ENCODE measurements at places on chromosomes 12 and 14.

- DNase-seq = no peak
Measured at GRCh38 chr12:6323995-6324711, 13.7 kb downstream of the PLEKHG6 start.

DNA sequence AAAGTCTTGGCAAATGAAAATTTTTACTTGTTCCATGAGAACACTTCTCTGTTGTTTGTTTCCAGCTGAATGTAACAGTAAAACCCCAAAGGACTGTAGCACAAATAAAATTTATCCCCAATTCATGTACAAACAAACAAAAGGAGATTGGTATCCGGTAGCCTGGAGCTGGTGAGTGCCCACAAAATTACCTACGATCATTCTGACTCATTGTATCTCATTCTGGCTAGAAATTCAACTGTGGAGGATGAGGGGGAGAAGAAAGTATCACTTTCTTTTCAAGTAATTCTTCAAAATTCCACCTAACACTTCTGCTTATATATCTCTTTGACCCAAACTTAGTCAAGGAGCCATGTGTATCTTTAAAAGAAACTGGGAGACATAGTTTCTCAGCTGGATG, 268.5 kb downstream of the ALG10B start:
- no peak for DNase-seq

- DNase-seq = no peak
Measured at GRCh38 chr14:92973261-92973797, 50.4 kb downstream of the CHGA start.

DNA sequence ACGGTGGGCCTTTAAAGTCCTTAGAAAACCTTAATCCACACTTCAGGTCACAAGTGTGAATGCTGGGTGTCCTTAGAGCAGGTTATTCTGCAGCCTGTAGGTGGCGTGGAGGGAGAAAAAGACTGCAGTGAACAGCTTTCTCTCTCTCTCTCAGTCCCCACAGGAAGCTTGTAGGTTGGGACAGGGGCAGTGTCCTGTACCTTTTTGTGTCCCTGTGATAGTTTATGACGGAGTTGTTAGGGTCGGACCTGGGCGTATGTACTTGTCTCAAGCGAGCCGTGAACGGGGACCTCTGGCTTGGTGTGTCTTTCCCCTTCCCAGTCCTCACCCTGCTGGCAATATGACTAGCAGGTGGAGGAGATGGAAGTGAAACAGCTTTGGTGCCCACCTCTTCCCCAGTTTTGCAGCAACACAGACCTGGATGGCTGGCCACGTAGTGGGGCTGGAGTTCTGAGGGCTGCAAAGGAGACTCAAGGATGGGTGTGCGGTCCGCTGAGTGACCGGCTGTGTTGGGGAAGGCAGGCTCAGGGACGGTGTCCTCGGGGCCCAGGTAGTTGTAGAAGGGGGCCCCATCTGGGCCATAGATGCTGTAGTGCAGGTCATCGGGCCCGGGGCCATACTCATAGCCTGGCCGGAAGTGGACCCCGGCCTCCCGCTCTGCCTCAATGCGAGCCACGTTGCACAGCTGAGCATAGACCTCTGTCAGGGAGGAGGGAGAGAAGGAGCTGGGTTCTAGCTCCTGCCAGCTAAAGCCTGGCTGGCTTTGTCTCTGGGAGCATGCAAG, 8.9 kb downstream of the ISCA2 start:
- DNase-seq = no peak

- DNase-seq = no peak
Measured at GRCh38 chr12:6532927-6533652, 1.2 kb upstream of the GAPDH start.

DNA sequence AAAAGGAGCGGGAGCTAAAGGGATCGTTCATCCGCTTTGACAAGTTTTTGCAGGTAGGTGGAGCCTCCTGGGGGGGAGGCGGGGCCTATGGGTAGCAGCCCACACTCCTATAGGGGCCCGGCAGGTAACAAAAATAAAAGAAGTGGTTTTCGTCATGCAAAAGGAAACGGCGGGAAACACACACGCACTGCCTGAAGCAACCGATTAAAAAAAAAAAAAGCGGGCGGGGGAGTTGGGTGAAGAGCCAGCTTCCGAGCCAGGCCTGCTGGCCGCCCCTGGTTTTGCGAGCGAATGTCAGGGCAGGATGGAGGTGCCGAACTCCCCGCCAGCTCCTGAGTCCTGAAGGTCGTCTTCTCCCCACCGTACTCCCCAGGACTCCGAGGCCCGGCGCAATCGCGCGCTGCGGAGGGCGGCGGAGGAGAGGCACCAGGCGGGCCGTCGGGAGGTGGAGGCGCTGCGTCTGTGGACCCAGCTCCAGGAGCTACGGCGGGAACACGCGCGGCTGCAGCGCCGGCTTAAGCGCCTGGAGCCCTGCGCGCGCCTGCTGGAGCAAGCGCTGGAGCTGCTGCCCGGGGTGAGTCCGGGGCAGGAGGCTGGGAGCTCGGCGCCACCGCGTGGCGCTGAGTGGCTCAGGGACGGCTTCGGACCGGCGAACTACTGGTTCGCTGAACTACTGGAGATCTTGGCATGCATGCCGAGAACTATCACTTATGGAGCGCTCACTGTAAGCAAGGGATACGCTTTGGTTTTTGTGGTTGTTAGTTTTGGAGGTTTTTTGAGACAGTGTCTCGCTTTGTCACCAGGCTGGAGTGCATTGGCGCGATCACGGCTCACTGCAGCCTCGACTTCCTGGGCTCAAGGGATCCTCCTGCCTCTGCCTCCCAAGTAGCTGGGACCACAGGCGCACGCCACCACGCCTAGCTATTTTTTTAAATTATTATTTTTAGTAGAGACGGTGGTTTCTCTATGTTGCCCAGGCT, 3.6 kb downstream of the CFAP73 start:
- no peak for DNase-seq

- no peak for DNase-seq
Measured at GRCh38 chr14:74980731-74981461, 21.8 kb upstream of the EIF2B2 start.

- DNase-seq = no peak
Measured at GRCh38 chr12:95805864-95806671, 15.5 kb upstream of the NTN4 start.

DNA sequence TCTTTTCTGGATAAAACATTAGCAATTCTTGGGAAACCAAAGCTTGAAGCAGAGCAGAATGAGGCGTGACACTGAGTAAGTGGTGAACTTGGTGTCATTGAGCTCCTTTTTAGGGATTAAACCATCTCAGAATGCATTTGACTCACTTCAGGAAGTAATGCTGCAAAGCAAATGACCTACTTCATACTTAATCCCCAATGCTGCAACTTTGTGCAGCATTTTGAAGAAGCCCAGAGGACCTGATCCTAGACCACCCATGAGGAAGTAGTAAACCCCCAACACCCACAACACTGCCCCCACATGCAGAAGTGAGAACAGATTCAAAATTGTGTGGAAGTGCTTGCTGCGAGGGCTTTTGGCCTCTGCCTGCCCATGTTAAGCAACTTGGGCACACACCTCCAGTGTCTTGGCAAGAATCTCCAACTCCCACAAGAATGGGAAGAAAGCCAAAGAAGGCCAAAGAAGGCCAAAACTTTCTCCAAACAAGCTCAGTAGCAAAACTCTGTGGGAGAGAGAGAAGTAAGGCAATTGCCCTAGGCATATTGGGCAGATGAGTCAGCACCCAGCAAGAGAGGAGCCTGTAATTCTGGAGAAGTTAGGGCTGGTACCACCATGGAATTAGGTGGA, 69.2 kb upstream of the ETV6 start:
- DNase-seq = no peak

DNA sequence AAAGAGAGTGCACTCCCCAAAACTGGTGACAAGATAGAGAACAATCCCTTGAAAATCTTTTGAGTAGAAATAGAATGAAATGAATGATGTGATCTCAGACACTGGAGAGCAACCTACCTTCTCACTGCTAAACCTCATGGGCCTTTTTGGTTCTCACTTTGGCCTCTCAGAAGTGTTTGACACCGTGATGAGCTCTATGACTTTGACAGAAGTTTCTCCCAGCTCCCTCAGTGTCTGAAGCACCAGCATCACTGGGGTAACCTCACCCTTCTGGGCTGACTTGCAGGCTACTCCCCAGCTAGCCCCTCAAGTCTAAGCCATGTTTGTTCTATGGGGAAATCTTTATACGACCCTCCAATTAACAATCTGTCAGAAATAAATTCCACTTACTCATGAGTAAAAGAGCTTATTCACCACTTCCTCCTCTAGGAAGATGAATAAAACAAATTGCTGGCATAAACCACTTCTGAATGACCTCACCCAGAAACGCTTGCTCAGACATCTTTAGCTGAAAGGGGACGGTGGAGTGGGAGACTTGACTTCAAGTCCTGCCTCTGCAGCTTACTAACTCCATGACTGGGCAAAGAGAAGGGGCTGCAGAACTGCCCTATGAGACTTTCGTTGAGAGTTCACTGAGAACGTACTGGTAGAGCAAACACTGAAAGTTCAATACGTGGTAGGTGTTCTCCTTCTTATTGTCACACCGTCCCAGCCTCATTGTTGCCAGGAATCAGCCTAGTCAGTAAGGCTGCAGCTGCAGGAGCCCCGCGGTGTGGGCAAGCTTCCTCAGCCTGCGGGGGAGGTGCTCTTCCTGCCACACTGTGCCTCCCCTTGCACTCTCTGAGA, 46.5 kb downstream of the ST8SIA1 start:
- no peak for DNase-seq

DNA sequence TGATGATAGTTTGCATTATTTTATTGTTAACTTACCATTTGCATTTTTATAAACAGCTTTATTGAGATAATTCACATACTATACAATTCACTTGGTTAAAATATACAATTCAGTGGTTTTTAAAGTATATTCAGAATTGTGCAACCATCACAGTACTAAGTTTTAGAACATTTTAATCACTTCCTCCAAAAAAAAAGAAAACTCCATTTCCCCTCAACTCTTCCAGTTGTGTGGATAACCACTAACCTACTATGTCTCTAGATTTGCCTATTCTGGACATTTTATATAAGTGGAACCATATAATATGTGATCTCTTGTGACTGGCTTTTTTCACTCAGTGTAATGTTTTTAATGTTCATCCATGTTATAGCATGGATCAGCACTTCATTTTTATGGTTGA, 41.3 kb downstream of the WNK1 start:
- no peak for DNase-seq

- no peak for DNase-seq
Measured at GRCh38 chr12:113485330-113485729, 13.7 kb upstream of the LHX5 start.

GRCh38 chr12:124523071-124523470, 44.3 kb downstream of the NCOR2 start:
- DNase-seq = no peak

DNA sequence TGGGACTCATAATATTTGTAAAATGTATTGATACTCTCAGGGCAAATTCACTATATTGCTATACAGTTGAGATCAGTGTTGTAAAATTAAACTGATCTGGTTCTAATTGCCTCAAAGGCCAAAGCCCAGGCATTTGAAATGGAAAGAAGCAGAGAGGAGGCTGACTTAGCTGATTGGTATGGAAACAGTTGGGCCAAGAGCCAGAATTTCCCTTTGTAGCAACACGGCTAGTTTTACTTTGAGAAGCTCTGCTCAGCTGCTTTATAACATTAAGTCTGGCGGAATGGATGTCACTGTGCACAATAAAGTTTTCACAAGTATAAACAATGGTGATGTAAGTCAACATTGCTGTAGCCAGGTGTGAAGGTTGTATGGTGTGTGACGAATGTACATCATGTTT, 186.4 kb downstream of the MSRB3 start:
- DNase-seq = no peak

GRCh38 chr12:38708466-38708865, 196.9 kb downstream of the CPNE8 start:
- no peak for DNase-seq

DNA sequence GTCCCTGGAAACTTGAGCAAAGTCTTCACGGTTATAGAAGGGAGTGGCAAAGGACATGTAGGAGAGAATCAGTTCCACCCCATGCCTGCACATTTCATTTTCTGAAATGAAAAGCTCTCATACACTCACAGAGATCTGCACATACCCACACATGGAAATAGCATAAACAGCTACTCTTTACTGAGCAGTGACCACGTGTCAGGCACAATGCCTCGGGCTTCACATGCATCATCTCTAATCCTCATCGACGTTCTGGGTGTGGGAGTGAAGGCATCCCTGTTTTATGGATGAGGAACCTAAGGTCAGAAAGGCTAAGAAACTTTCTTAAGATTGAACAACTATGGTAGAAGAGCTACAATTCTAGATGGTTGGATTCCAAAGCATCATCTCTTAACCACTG, 198.8 kb downstream of the DAD1 start:
- no peak for DNase-seq

- DNase-seq = no peak
Measured at GRCh38 chr12:58326534-58326933, 385.2 kb downstream of the ATP23 start.
